ENCODE measurements at places on chromosomes 6 and 20.

DNA sequence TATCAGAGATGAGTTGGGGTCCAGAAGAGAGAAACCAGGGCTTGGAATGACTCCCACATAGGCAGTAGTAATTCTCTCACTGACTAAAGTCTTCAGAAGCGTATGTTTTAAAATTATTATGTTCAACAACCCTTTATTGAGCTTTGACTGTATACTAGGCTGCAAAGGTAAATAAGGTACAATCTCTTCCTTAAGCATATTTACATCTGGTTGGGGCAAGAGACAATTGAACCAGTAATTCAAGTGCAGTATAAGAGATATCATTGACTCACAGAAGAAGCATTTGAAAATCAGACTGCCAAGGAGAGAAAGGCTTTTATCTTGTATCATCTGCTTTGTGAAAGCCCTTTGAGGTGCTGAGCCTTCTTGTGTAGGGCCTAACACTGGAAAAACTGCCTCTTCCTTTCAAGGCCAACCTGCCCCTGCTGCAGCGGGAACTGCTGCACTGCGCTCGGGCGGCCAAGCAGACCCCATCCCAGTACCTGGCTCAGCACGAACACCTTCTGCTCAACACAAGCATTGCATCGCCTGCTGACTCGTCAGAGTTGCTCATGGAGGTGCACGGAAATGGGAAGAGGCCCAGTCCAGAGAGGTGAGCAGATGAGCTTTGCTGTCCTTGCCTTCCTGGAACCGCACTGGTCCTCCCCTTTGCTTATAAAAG, 39.3 kb upstream of the C20orf144 start:
- DNase-seq: no peak

DNA sequence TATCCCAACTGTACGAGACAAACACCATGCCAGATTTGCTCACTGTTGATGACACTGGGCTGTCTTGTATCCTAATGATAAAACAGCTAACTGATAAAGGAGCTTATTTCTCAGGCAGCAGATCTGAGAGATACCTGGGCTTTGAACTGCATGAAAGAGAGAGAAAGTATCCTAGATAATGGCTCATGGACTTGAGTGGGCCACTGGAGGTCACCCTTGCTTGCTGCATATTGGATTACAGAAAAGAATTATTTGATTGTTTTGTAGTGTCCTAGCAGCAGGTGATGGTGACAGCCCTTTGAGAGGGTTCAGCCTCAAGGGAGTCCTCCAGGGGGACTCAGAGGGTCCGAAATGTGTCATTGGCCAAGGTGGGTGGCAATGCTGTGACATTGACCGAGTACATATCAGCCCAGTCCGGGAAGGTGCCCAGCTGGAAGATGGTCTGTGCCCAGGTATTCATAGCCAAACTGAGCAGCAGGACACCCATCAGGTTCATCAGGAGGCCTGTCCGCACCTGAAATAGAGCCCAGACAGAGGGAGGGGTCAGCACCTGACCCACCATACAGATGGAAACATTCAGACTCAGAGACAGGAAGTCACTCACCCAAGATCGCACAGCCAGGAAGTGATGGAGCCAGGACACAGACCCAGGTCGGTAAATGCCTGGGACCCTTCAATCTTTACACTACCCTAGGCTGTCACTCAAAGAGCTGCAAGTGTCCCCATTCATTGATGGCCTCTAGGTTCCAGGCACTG, 9.4 kb upstream of the OCSTAMP start:
- no peak for DNase-seq

DNA sequence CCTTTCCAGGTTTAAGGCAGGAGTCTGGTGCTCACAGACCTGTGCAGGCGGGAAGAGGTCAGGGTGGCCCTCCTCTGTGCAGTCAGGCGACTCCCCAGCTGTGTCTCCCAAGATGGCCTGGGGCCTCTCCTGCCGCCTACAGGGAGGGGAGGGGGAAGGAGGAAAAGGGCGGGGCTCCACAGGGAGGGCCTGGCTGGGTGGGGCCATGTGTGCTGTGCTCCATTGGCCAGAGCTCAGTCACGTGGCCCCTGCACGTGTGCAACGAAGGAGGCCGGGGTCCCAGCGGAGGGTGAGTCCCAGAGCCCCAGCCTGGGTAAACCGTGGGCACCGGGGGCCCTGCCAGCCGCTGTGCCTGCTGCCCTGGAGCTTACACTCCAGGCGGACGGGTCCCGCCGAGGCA, 211.6 kb downstream of the ZDHHC14 start:
- DNase-seq: no peak

DNA sequence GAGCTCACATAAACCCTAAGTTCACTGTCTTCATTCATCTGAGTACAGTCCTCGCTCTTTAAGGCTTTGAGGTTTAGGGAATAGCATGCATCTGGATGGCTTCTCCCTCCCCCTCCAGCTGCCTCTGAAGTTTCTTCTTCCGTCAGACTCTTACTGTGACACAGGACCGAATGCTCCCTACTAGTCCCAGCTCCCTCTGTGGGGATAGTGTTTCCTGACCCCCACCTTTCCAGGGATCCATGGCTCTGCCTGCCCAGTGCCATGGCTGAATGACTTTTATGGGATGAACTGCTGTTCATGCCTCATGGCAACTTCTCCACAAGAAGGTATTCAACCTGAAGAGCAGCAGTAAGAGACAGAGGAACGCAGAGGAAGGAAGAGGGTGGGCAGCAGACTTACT, 79.8 kb upstream of the EMILIN3 start:
- no peak for DNase-seq

GRCh38 chr6:31834367-31835250, 7.1 kb downstream of the HSPA1B start:
- DNase-seq: peak; percentile 86

DNA sequence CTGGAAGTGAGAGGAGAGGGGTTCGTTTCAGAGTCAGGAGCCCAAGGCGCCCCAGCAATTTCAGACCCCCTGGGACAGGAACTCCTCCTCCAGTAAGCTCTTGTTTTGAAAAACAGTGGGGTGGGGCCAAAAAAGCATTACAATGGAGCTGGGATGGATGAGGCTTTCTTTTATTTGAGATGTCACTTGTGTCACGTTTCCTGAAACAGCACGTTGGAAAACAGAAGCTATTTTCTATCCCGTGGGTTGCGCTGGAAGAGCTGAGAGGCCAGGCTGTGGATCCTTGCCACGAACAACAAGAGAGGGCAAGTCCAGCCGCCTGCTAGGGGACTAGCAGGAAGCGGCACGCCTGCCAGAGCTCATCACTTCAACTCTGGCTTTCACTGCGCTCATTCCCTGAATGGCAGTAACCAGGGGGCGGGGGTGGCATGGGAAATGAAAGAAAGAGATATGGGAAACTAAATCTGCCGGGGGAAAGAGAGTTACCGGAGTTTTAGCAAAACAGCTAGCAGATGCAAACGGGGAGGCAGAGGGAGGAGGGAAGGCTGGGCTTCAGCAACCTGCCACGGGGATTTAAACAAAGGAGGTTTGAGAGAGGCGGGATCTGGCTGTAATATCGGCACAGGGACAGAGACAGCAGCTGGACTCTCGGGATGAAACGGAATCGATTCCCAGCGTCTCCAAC, 34.6 kb downstream of the GCNT2 start:
- DNase-seq: peak; percentile 37

DNA sequence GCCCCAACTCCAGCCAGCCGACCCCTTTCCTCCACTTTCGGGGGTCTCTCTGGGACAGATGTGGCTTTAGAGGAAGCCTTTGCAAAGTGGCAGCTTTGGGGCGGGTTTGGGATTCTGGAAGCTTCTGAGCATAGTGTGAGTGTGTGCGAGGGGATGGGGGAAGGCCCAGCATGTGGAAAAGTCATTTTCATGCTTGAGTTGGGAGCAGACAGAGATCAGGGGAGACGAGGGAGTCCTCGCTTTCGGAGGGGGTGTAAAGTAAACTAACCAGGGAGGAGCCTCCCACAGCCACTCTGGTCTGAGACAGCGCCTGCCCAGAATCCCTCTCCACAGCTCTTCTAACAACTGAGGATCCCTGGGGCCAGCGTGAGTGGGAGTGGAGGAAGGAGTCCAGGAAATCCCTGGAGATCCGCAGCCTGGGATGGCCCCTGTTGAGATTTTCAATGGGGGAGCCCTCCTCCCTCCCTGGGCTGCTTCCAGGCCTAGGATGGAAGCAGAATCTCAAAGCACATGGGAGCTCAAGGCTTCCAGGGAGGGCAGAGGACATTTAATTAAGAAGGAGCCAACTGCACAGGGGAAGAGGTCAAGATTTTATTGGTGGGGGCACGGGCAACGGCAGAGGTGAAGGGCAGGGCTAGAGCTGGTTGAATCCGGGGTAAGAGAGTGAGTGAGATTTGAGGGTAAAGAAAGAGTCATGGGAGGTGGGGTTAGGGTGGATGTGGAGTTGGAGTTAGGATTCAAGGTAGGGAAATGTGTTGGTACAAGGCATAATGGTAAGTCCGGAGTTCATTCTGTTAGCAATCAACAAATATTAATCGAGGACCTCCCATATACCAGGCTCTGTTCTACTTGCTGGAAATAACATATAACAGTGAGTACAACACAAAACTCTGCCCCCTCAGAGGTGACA, 102.3 kb upstream of the FOXP4 start:
- no peak for DNase-seq

GRCh38 chr6:4794140-4794707, 18.0 kb downstream of the CDYL start:
- no peak for DNase-seq

- DNase-seq: peak; percentile 84
Observed at GRCh38 chr20:23652371-23652770, 14.6 kb upstream of the CST3 start.

DNA sequence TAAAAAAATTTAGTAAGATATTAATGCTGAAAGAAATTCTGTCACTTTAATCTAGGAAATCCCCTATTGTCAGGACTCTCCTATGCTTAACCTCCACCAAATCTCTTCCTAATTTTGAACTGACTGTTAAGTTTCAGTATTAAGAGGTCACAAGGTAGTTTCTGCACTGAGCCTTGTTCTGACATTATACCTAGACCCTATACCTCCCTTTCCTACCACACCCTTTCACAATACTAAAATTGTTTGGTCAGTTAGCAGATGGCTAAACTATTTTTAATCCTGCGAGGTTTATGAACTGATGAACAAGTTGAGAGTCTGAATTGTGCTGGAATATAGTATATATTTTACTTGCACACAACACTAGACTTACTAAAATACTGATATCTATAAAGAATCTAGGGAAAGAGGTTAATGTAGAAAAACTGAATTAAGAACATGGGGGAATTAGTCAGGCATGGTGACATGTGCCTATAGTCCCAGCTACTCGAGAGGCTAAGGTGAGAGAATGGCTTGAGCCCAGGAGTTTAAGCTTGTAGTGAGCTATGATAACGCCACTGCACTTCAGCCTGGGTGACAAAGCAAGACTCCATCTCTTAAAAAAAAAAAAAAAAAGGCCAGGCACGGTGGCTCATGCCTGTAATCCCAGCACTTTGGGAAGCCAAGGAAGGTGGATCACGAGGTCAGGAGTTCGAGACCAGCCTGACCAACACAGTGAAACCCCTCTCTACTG, 51.5 kb downstream of the HBS1L start:
- no peak for DNase-seq

DNA sequence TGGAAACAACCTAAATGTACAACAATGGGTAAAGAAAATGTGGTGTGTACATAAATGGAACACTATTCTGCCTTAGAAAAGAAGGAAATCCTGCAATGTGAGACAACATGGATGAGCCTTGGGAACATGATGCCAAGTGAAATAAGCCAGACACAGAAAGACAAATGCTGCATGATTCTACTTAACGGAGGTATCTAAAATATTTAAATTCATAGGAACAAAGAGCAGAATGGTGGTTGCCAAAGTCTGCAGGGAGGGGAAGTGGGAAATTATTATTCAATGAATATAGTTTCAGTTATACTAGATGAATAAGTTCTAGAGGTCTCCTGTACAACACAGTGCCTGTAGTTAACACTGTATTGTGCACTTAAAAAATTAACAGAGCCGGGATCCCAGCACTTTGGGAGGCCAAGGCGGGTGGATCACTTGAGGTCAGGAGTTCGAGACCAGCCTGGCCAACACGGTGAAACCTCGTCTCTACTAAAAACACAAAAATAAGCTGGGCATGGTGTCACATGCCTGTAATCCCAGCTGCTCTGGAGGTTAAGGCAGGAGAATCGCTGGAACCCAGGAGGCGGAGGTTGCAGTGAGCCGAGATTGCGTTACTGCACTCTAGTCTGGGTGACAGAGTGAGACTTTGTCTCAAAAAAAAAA, 71.4 kb upstream of the SNX9 start:
- no peak for DNase-seq

- peak; percentile 93 for DNase-seq
Observed at GRCh38 chr6:142871910-142872331, 73.1 kb downstream of the HIVEP2 start.
